ENCODE measurements at places on chromosomes 7 and 10.
A peak's percentile ranks its signal among the peaks of the same experiment; 100 is the strongest.

GRCh38 chr7:151381348-151382078, 28.3 kb downstream of the WDR86 start:
- peak; percentile 20 for DNase-seq

DNA sequence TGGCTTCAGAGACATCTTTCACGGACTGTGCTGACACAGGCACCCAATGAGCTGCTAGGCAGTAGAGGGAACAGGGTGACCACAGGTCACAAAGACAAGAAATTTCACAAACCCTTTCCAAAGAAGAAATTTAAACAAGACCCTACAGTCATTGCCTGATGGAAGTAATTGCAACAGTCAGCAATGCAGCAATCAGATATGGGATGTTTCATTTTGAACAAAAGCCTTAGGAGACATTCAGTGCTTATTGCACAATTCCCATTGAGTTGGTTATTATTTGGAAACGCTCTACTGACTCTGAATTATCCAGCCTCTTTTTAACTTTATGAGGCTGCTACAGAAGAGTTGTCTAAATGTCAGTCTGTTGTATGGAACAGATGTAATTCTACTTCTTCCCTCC, 85.5 kb downstream of the ETV1 start:
- DNase-seq, result no peak

- no peak for DNase-seq
Observed at GRCh38 chr7:97480772-97481390, 251.0 kb upstream of the TAC1 start.

DNA sequence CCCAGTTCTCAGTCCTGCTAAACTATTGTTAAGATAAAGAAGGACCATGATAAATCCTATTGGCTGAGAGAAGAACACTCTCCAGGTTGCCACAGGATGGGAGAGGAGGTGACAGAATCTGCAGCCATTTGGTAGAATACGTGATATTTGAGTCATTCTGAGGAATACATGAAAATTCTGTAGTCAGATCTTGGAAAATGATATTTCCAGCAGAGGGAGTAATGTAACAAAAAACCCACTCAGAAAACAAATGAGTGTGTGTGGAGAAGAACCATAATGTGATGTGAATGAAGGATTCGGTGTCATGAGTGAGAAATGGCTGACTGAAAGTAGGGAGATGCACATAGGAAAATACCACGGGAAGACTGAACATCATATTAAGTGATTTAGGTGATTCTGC, 128.5 kb upstream of the PFKP start:
- no peak for DNase-seq

DNA sequence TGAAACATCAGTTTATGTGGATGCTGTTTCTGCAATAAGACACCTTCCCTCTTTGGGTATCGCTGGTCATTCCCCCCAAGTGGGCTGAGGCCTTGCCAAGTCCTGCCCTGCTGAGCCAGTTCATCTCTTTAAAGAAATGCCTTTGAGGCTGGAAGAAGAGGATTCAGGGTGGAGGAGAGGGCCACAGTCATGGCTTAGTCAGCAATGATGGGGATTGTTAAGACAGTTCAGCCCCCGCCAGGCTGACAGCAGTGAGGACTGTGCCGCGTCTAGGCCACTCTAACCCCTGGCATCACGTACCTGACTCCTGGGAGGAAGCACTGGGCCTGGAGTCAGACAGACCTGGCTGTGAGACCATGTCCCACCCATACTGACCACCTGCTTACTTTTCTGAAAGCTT, 48.3 kb downstream of the PNLIPRP2 start:
- DNase-seq, result no peak

GRCh38 chr7:12066521-12066920, 144.6 kb upstream of the TMEM106B start:
- no peak for DNase-seq

GRCh38 chr7:30200591-30200990, 65.8 kb downstream of the MTURN start:
- no peak for DNase-seq

DNA sequence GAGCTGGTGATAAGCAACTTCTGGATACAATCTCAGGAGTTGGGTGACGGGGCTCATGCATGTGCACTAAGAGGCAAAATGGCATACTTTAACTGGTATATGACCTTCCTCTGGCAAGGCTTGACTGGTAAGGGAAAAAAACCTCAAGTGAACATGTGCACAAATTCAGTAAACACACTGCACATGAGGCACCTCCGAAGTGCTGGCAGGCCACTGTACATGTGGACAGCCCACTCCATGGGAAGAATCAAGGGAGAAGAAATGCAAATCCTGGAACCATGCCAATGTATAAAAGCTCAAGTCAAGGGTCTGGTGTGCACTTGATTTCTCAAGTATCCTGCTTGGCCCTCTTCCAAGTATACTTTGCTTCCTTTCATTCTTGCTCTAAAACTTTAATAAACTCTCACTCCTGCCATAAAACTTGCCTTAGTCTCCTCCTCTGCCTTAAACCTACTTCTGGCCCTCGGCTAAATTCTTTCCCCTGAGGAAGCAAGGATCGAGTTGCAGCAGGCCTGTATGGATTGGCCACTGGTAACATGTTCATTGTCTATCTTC, 167.2 kb downstream of the RAMP3 start:
- DNase-seq, result no peak

GRCh38 chr10:78508955-78509748, 475.5 kb downstream of the RPS24 start:
- DNase-seq, result no peak

- DNase-seq, result peak; percentile 41
Observed at GRCh38 chr10:100518761-100519241, 860 bp downstream of the SEC31B start.

DNA sequence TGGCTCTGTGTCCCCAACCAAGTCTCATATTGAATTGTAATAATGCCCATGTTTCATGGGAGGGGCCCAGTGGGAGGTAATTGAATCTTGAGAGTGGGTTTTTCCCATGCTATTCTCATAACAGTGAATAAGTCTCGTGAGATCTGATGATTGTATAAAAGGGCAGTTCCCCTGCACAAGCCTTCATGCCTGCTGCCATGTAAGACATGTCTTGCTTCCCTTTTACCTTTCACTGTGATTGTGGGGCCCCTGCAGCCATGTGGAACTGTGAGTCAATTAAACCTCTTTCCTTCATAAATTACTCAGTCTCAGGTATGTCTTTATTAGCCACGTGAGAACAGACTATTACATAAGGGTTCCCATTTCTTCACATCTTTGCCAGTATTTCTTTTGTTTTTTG, 97.1 kb upstream of the CPXM2 start:
- no peak for DNase-seq

GRCh38 chr10:21626457-21627161, 92.6 kb downstream of the MLLT10 start:
- no peak for DNase-seq

DNA sequence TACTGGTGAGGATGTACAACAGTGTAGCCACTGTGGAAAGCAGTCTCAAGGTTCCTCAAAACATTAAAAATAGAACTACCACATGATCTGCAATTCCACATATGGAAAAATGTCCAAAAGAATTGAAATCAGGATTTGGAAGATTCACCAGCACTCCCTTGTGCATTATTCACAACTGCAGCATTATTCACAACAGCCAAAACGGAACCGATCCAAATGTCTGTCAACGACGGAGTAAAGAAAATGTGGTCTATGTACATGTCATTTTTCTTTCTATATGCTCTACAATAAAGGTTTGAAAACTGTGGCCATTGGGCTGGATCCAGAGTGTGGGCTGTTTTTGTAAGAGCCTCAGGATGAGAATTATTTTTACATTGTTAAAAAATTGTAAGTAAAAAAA, 1206.1 kb upstream of the CELF2 start:
- no peak for DNase-seq

DNA sequence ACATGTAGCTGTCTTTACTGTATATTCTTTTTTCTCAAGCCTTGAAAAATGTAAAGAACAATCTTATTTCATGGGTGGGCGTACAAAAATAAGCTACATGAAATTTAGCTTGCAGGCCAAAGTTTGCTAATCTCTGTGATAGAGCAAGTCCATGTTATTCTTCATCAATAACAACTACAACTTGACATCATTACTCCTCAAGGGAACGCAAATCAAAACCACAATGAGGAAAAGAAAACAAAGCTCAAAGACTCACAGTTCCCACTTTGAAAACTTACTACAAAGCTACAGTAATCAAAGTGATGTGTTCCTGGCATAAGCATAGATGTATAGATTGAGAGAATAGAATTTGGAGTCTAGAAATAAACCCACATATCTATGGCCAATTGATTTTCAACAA, 62.5 kb downstream of the GNA12 start:
- no peak for DNase-seq

DNA sequence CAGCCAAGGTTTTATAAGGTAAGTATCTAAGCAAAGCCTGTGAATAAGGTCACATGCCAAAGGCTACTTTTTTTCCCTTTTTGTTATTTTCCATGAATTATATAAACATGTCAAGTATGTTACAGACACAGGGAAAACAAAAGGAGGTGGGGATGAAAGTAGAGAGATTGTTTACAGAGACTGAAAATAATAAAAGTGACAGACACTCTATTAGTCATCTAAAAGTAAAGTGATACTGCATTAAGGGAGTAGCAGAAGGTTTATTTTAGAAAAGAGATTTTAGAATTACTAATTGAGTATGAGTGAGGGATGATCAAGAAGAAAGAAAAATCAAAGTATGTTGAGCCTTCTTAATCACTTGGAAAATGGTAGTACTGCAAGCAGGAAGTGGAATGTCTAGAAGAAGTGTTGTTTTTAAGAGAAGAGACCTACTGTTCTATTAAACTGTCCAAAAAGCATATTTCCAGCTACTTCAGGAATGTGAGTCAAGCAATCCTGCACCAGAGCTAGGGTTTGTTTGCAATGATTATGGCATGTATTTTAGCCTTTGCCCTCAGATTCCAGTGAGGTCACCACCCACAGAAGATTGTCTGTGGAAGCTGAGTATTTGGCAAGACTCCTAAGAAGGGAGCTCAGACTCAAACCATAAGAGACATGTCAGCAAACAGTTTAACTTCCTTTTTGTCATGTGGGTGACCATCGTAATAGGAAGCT, 177.9 kb upstream of the PLXDC2 start:
- no peak for DNase-seq

- DNase-seq, result peak; percentile 83
Observed at GRCh38 chr10:133357285-133358161, at the start of gene FUOM. FUOM (minus strand) TSS chr10:133358019; CDS start chr10:133358007, 12 bp downstream.

DNA sequence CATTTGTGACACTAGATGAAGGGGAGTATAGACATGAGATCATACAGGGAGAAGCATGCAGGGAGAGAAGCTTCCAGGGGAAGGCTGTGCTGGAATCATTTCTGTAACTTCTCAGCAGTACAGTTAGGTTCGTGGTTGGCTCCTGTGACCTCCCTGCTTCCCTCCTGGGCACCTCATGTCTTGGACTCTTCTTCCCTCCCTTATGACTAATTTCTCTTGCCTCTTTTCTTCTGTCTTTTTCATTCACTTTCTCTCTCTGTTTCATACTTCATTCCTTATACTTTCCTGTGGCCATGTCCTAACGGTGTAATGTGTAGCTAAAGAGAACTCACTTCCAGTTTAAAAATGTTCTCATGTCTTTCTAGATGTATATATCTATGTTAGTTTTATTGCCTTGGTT, 19.1 kb upstream of the HKDC1 start:
- DNase-seq, result no peak

- no peak for DNase-seq
Observed at GRCh38 chr10:113475381-113475807, 77.5 kb upstream of the HABP2 start.

- no peak for DNase-seq
Observed at GRCh38 chr7:34269084-34269483, 363.7 kb downstream of the BMPER start.

- DNase-seq, result no peak
Observed at GRCh38 chr7:80410081-80410480, 101.8 kb downstream of the GNAT3 start.

GRCh38 chr10:96420228-96421009, 61.6 kb upstream of the OPALIN start:
- DNase-seq, result no peak

DNA sequence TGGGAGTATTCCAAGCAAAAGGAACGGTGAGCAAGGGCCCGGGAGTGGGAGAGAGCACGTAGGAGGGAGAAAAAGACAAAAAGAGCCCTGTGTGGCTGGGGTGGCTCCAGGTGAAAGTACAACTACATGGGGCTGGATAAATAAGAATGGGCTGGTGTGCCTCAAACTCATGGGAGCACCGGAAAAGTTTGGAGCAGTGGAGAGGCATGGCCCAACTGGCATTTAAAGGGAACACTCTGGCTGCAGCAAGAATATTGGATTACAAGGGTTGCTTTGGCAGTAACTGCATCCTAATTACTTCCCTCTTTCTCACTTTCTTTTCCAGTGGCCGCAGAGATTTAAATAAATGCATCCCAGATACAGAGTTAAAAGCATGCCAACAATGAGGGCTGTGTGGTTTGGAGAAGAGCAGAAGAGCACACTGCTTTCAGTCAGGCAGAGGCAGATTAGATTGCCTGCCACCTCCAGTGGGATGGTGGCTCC, 39.1 kb upstream of the HERPUD2 start:
- DNase-seq, result no peak

DNA sequence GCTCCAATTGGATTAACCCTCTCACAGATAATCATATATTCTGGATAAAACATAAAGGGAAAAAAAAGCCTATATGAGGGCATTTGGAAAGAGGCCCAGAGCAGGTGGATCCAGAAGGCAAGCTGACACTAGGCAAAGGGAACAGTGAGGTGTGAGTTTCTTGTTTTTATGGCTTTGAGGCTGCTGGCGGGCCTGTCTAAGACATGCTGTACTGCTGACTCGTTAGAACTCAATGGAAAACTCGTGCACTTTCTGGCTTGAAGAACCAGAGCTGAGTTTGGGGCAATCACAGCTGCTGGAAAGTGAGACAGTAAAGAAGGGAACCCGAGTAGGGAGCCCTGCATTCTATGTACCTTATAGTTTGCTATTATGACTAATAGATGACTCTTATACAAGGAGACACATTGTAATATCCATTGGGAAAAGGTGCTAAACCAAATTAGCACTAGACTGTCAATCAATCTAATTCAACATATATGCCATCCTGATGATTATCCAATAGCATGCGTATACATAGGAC, 637.1 kb downstream of the GATA3 start:
- DNase-seq, result no peak

- no peak for DNase-seq
Observed at GRCh38 chr7:46651561-46652088, 730.6 kb upstream of the IGFBP3 start.

DNA sequence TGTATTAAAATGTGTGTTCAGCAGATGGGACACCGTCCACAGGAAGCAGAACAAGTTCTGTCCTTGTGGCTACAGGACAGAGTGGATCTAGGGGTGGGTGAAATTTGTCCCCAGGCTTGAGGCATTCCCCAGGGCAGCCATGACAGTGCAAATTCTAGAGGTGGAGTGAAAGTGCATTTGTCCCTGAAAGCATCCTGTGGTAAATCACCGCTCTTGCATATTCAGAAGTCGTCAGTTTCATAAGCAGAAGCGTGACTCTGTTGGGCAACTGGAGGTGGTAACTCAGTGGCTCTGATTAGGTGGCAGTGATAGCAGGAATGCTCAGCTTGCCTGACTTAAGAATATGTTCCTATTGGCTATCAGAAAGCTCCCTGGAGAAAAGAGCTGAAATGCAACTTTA, 96.6 kb downstream of the SNX10 start:
- no peak for DNase-seq

- no peak for DNase-seq
Observed at GRCh38 chr7:69334701-69335100, 263.6 kb upstream of the AUTS2 start.

- DNase-seq, result no peak
Observed at GRCh38 chr10:8628351-8628750, 573.9 kb downstream of the GATA3 start.
